Right hindlimb (tissue), 1 donor: ENCODE measurements at places on chromosomes 5 and 9.

DNA sequence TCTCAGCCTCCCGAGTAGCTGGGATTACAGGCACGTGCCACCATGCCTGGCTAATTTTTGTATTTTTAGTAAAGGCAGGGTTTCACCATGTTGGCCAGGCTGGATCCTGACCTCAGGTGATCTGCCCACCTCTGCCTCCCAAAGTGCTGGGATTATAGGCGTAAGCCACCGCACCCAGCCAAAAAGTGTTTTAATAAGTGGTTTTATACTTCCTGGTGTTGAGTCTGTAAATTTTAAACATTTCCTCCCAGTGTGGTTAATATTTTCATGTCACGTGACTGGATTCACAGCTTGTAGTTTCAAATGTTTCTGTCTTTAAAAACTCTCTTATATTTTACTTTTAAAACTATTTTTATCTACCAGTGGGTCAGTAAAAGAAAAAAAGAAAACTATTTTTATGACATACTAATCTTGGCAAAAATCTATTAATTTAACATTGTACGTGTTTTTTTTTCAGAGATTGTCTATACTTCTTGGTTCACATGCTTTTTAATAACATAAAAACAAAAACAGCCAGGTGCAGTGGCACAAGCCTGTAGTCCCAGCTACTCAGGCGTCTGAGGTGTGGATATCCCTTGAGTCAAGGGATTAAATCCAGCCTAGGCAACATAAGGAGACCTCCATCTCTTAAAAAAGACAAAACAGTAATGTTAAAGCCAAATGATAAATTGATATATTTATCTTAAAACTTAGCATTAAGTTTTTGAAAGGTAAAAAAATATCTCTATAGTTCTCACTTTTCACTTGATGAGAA lies 117.1 kb downstream of the DMXL1 start:
- DNase-seq = no peak

GRCh38 chr5:180006141-180006540 lies 65.4 kb downstream of the RNF130 start:
- DNase-seq = no peak

DNA sequence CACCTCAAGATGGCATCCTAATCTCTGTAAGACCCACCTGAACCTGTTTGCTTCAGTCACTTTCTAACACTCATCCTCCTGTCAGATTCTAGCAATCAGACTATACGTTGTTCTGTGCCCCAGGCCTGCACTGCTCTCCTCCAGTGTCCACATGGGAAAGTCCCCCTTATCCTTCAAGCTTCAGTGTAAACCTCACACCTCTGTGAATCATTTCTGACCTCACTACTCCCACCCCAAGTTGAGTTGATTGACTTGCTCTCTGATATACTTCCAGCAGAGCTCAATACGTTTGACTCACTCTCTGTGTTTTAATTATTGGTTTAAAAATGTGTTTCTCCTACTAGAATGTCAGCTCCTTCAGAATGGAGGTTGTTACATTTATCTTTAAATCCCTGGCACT lies 240.2 kb downstream of the FBXL17 start:
- DNase-seq = no peak

- DNase-seq = no peak
Observed at GRCh38 chr5:109250533-109251329, 159.0 kb downstream of the PJA2 start.

GRCh38 chr9:122325124-122325523 lies 45.7 kb upstream of the PTGS1 start:
- DNase-seq = no peak

DNA sequence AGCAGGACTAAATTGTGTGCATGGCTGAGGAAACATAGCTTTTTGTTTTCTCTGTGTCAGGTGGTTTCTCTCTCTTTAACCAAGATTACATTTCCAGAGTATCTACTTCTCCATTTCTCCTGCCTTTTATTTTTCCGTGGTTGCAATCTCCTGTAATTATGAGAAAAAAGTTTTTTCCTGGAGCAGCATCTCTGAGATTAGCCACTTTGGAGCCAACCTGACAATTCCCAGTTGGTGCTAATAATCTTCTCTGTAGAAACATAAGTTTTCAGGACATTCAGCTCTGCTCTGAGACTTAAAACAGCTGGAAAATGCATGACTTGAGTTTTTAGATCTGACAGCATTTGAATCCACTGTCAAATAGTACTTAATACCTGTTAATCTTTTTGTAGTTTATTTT lies 67.1 kb upstream of the GAS1 start:
- DNase-seq = no peak

- DNase-seq = no peak
Observed at GRCh38 chr5:152869971-152870370, 464.9 kb upstream of the NMUR2 start.

DNA sequence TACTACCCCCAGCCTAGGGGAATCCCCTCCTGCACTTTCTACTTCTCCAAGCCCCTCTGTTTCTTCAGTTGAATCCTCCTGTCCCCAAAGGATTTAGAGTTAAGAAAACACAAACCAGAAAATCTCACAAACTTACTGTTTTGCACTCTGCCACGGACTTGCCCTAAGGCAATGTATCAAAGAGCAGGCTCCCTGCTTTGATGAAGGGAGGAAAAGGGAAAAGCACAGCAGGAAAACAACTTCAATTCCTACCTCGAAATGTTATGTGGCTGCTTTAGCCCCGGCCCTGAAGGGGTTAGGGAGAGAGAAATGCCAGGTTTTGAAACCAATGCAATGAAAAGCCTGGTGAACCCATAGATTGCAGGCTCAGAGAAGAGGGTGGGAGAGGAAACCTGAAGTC lies 254.7 kb downstream of the MAN2A1 start:
- no peak for DNase-seq

GRCh38 chr9:127051881-127052595 lies 70.4 kb downstream of the ANGPTL2 start:
- DNase-seq = no peak

GRCh38 chr9:126752376-126752775 lies 52.5 kb upstream of the ZBTB43 start:
- no peak for DNase-seq

- DNase-seq = no peak
Observed at GRCh38 chr5:122581629-122582028, 193.3 kb upstream of the SNX2 start.

- DNase-seq = no peak
Observed at GRCh38 chr5:139193928-139194327, 4.2 kb downstream of the SIL1 start.

GRCh38 chr5:71880536-71880935 lies 161.5 kb downstream of the CARTPT start:
- no peak for DNase-seq

GRCh38 chr9:91949946-91950664 lies at the start of gene ROR2:
Gene ROR2, minus strand, starts transcription at chr9:91950228.
- peak; percentile 88 for DNase-seq

- DNase-seq = peak; percentile 86
Observed at GRCh38 chr9:98410185-98410697, 154.8 kb upstream of the TBC1D2 start.

- no peak for DNase-seq
Observed at GRCh38 chr5:132501629-132501956, 11.0 kb upstream of the IRF1 start.

DNA sequence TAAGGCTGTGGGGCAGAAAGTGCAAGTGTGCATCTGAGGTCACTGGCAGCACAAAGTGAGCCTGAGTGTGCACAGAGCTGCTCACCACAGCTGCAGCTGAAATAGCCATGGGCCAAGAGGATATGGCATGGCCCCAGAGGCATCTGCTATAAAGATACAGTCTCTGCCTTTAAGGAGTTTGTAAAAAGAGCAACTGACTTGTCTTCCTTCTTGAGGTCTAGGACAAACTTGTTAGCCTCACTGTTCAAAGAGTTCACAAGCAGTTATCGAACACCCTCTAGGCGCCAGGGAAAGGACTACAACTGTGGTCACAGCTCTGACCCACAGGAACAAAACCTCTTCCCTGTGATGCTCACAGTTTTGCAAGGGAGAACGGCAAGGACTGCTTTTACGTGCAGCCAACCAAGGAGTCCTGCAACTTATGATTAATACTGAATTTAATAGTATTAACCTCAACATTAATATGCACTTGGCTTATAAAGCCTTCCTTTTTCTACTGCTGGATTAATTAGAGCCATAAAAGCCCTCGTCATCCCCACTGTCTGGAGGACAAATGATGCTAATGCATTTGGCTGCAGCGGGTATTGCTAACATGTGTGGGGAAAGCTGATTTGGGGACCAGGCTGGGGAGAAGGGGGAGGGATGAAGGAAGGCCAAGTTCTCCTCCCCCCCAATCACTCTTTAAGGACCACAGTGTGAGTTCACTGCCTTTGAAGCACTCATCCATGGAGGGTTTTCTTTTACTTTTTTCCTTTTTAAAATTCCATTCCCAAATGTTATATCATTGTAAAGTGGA lies 189.8 kb upstream of the TRIM32 start:
- peak; percentile 66 for DNase-seq

DNA sequence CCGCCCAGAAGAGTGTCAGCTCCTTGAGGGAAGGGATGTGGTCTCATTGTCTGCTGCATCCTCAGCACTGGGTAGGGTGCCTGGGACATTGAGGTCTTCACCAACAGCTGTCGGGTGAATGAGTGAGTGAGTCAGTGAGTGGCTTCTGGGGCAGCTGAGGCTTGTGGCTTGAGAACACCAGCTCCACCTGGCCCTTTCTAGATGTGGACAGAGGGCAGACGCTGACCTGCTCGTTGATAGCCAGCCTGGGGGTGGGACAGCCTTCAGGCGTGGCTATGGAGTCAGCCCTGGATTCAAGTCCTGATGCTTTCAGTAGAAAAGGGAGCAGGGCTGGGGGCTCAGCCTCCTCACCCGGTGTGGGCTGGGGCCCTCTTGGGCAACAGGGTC lies 215.1 kb downstream of the C9orf50 start:
- DNase-seq = no peak

- DNase-seq = peak; percentile 22
Observed at GRCh38 chr9:90433398-90433941, 209.2 kb downstream of the DIRAS2 start.

DNA sequence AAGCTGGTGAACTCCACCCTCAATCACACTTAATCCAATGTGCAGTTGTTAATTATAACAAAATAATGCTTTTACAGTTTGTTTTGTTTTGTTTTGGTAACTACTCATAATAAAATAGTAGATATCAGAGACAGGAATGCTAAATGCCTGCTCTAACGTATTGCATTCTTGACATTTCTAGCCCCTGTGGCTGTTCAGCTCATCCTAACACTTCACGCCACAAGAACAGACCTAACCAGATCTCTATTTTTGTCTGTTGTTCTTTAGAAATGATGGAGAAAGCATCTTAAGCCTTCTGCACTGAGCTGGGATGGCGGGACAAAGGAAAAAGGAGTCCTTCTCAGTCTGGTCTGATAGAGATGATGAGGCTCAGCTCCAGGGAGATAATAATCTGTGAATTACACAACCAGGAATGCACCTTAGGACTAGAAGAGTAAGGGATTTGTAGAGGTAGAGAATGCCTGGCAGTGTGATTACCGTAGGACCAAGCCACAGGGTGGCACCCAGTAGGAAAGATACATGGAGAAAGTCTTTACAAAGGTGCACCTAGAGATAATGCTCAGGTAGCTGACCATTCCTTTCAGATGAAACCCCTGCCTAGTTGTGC lies 628.8 kb downstream of the PDE4D start:
- DNase-seq = no peak

GRCh38 chr5:150241298-150242160 lies 48.0 kb downstream of the CAMK2A start:
- peak; percentile 69 for DNase-seq

GRCh38 chr5:62465985-62466925 lies 53.7 kb downstream of the IPO11 start:
- no peak for DNase-seq

- no peak for DNase-seq
Observed at GRCh38 chr9:113482341-113482740, 18.8 kb downstream of the RGS3 start.

GRCh38 chr9:25994605-25995004 lies 316.4 kb upstream of the TUSC1 start:
- DNase-seq = no peak

GRCh38 chr5:163401271-163401670 lies 36.1 kb upstream of the CCNG1 start:
- DNase-seq = no peak

GRCh38 chr5:131952301-131952857 lies 6.9 kb upstream of the MEIKIN start:
- no peak for DNase-seq
